Activated T-cell treated with anti-CD3 and anti-CD28 coated beads for 1 hour (primary cell): ENCODE measurements at places on chromosomes 7 and 10.

GRCh38 chr7:130063036-130063435 is 7.3 kb upstream of the KLHDC10 start:
- peak; percentile 62 for DNase-seq

DNA sequence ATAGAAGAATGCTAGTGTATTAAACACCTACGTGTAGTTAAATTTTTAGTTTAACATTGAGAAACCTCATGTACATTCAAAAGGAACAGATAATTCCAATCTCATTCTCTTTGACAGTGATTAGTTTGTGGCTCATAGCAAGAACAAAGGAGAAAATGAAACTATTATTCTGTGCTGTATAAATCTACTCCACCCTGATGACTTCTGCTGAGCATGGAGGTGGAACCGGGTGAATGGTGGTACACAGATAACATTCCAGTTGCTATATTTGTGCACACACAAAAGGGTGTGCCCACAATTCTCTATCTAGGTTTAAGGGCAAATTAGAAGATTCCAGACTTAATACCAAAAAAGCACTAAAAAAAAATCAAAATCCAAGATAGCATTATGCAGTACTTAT is 17.0 kb upstream of the RALA start:
- DNase-seq = no peak

DNA sequence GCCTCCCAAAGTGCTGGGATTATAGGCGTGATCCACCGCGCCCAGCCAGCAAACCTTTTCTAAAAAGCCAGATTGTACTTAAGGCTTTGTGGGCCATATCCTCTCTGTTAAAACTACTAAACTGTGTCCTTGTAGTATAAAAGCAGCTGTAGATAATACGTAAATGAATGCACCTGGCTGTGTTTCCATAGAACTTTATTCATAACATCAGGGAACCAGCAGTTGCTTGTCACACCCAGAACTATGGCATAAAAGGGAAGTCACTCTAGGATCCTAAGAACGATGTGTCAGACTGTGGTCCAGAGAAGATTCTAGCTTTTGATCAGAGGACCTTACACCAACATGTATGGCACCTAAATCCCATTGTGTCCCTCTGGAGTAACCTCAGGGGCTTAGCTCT is 63.0 kb downstream of the DENND2A start:
- no peak for DNase-seq

GRCh38 chr10:67297637-67298181 is 371.9 kb downstream of the LRRTM3 start:
- DNase-seq = no peak

DNA sequence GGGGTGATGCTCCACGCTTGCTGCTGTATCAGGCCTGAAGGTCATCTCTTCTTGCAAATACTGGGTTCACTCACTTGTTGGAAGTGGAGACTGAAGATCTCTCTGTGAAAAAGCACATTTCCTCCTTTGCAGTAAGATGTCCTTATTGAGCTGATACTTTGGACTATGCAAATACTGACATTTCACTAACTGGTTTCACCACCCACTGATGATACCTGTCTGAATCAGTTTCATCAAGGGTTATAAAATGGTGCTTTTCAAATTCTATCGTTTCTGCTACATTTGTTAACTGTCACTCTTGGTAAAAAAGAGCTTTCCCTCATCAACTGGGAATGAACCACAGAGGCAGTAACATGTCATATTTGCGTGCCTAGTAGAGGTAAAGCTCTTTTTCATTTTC is 35.5 kb downstream of the RAB19 start:
- no peak for DNase-seq

- no peak for DNase-seq
Observed at GRCh38 chr7:33597181-33597580, 308.2 kb upstream of the BMPER start.

- no peak for DNase-seq
Observed at GRCh38 chr7:152074673-152075072, 49.2 kb downstream of the GALNT11 start.

GRCh38 chr7:82694022-82694421 is 250.4 kb upstream of the CACNA2D1 start:
- DNase-seq = no peak

- no peak for DNase-seq
Observed at GRCh38 chr10:88037623-88038022, 174.2 kb downstream of the PTEN start.
